ENCODE measurements at places on chromosomes 7 and 10.

DNA sequence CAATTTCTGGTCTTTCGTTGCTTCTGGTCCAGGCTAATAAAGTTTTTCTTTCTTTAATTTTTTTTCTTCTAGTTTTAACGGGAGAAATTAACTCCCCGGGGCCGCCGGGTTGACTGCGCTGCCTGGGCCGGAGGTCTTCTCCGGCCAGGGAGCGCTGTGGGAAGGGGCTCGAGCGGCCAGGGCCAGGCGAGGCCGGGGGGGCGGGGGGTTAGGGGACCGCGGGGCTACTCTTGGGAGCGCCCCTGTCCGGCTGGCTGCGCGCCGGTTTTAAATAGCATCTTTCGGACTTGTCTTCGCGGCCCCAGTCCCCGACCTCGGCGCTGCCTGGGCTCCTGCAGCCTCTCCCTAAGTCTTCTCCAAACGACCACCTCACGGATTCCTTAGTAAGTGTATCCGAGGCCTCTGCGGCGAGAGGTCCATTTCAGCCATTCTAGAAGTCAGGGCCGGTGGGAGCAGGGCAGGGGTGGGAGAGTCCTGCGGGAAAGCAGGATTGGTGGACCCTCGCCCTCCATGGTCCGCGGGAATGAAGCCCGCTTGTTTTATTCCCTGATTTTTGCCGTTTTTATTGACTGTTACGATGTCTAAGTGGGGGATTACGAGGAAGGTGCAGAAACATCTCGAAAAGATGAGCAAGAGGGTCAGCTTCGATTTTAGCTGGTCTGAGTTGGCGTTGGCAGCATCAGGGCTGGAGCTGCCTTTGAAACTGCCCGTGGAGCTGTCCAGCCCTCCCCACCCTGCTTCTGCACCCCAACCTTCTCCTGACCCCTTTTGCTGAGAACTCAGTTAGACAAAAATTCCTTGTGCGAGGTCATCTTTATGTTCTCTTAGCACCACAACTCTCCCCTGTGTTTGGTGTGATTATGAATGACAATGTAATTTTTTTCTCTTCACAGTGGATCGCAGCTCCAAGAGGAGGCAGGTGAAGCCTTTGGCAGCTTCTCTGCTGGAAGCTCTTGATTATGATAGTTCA lies 555 bp downstream of the PHF14 start:
- DNase-seq: peak; percentile 53

- DNase-seq: no peak
These were observed 467 bp downstream of the MMRN2 start for GRCh38 chr10:86956848-86957448.

- peak; percentile 10 for DNase-seq
These were observed 557 bp downstream of the BAG3 start for GRCh38 chr10:119651514-119652360.

- no peak for DNase-seq
These were observed 245.8 kb downstream of the FRMD4A start for GRCh38 chr10:14084875-14085274.

DNA sequence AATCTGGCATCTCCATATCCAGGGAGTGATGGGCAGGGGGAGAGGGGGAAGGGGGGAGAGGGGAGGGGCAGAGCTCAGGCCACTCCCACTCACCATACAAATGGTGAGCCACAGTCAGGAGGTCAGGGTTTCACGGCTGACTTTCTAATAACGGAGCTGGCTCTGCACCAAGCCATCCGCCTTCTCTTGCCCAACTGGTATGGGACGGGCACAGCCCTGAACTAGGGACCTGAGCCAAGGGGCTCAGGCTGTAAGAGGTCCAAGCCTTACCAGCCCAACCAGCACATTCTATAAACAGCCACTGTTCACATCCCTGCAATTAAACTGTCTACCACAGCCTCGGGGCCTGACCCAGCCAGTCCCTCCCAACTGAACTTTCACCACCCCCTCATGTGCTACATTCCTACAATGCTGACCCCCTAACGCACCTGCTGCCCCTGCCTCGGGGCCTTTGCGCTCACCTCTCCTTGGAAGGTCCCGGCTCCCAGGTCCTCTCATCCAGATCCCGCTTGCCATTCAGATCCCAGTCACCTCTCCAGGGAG lies 32.5 kb downstream of the RGS10 start:
- DNase-seq: no peak

DNA sequence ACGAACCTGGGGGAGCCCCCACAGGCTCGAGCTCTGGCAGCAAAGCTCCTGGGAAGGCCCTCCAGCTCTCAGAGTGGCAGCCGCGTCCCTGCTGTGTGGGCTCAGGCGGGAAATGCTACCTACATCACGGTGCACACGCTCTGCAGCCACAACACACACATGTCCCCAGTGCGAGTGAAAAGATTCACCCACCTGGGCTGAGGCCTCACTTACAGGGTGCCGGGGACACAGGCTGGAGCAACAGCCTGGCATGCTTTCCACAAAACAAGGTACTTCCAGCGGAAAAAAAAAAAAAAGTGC lies 410.4 kb upstream of the FOXK1 start:
- no peak for DNase-seq

- DNase-seq: no peak
These were observed 1.9 kb downstream of the TMEM229A start for GRCh38 chr7:124030964-124031363.

GRCh38 chr10:117320050-117320665 lies 55.1 kb downstream of the PDZD8 start:
- DNase-seq: peak; percentile 22

- peak; percentile 83 for DNase-seq
These were observed 39.6 kb downstream of the GRK5 start for GRCh38 chr10:119246862-119247549.

DNA sequence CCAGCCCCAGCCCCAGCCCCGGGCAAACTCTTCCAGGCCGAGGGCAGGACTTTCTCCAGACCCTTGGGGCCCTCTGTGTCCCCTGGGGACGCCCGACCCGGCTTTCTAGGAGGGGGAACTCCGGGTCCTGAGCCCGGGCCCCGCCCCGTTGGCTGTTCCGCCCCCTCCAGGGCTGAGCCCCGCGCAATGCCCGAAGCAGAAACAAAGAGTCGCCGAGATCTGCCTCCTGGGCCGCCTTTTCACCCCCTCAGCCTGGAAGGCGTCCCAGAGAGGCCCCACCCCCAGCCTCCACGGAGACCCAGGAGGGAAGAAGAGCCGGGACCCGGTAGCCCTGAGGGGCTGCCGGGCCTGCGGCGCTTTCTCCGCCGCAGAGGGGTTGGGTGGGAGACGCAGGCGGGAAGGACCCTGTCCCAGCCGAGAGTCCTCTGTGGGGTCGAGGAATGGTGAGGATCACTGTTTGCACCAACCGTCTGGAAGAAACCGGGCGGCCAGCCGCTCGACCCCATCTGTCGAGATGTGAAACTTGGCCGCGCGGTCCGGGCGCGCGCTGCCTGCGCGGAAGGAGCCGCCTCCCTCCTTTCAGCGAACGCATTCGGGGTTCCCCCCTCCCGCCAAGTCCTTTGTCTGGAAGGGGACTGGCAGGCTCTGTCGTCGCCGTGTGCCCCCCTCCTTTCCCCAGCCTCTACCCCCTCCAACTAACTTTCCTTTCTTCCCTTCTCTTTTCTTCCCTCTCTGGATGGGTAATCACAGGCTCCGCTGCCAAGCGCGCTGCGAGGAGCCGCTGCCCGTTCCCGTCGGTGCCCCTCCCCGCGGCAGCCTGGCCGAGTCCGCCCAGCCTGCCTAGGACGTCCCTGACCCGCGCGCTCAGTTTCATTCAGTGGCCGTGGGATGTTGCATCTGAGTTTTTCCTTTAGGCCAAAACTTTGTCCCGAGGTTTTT lies 10.2 kb downstream of the EN2 start:
- no peak for DNase-seq

DNA sequence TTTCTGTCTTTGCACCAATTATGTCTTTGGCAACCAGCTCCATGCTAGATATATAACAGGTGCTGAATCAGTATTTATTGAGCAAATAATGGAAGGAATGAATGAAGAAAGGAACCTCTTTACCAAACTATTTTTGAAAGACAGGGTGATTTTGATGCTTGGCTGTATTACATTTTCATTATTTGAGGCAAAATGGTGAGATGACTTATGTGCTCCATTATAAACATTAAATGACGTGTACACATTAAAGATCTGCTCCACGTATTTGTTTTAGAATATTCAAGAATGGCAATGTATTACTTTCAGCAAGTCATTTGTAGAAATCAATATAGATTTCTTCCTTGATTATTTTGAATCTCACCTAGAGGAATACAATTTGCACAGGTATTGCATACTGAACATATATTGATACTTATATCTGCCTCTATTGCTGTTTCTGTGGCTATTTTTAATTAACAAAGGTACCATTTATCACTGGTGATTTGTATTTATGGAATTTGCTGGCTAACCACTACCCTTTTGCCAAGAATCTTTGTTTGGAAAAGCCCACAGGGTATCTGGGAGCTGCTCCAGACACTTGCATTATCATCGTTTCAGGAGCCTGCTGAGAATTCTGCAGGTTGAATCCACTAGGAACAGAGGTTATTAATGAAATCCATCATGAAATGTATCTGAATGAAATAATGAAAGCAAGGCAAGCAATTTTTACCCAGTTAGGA lies 92.2 kb downstream of the SEMA3C start:
- peak; percentile 61 for DNase-seq

- no peak for DNase-seq
These were observed 50.2 kb upstream of the LANCL2 start for GRCh38 chr7:55314967-55315366.

DNA sequence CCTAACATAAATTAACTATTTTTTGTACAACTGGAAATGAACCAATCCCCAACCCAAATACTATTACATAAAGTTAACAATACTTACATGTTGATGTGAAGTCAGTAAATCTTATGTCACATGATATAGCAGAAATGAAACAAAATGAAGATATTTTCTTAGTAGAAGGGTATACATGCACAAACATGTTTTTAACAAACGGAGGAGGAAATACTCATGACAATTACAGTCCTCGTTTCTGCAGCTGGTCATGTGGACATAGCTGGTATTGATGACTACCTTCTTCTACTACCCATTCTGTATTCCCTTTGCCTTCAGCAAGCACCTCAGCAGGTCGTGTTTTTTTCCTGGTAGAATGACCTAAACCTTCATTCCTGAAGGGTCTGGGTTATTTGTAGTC lies 252.3 kb downstream of the HTR7 start:
- no peak for DNase-seq

DNA sequence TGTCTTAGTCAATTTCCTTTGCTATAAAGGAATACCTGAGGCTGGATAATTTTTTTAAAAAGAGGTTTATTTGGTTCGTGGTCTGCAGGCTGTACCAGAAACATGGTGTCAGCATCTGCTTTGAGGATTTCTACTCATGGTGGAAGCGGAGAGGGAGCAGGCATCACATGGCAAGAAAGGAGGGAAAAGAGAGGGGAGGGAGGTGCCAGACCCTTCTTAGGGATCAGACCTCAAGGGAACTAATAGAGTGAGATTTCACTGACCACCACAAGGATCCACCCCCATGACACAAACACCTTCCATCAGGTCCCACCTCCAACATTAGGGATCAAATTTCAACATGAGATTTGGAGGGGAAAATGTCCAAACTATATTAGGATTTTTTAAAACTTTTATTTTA lies 27.0 kb upstream of the AKR1B10 start:
- no peak for DNase-seq
